ENCODE measurements at places on chromosomes 5 and 9.

GRCh38 chr5:38720554-38721361, 125.1 kb upstream of the OSMR start:
- no peak for DNase-seq

DNA sequence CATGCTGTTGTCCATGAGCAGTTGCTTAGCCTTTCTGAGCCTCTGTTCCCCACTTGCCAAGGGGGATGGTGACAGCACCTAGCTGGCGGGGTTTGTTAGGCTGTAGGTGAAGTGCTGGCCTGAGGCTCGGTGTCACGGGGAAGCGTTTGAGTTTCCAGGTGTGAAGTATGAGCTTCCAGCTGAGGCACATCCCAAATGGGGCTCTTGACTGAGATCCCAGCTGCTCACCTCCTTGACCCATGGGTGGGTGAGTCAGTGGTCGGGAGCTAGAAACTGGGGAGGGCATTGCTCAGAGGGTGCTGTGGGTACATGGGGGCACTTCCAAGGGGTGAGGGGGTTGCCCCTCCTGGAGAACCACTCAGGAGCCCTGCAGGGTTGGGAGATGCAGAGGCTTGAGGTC, 26.4 kb upstream of the RNF130 start:
- DNase-seq, result no peak

DNA sequence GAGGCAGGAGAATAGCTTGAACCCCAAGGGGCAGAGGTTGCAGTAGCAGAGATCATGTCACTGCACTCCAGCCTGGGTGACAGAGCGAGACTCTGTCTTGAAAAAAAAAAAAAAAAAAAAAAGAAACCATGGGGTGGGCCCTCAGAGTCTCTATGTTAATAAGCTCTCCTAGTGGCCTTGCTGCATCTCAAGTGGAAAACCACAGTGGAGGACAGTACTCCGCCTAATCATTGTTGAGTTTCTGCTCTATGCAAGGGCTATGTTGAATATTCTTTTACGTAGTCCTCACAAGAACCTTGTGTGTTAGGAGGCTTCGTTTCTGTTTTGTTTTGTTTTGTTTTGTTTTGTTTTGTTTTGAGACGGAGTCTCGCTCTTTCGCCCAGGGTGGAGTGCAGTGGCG, 48.9 kb downstream of the TJP2 start:
- DNase-seq, result no peak

GRCh38 chr9:136546697-136547501, 1.1 kb upstream of the NOTCH1 start:
- DNase-seq, result no peak

GRCh38 chr9:77816641-77817341, 168.7 kb upstream of the GNA14 start:
- no peak for DNase-seq

DNA sequence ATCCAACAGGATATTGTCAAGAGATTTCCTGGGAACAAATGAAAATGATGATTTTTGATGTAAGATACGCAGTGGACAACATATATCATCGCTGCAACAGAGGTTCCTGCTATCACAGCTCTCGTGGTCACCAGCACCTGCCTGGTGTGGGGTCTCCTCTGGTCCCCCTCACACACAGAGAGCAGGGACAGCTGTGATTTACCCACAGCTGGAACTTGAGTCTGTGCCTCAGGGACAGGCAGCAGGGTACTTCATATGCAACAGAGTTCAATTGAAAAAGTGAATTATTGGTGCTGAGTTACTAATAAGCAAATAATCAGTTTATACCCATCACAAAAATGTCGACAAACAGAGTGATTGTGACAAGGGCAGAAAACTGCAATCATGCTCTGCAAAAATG, 93.4 kb downstream of the LMX1B start:
- no peak for DNase-seq

- no peak for DNase-seq
Measured at GRCh38 chr5:172077664-172078425, 71.4 kb upstream of the FBXW11 start.

DNA sequence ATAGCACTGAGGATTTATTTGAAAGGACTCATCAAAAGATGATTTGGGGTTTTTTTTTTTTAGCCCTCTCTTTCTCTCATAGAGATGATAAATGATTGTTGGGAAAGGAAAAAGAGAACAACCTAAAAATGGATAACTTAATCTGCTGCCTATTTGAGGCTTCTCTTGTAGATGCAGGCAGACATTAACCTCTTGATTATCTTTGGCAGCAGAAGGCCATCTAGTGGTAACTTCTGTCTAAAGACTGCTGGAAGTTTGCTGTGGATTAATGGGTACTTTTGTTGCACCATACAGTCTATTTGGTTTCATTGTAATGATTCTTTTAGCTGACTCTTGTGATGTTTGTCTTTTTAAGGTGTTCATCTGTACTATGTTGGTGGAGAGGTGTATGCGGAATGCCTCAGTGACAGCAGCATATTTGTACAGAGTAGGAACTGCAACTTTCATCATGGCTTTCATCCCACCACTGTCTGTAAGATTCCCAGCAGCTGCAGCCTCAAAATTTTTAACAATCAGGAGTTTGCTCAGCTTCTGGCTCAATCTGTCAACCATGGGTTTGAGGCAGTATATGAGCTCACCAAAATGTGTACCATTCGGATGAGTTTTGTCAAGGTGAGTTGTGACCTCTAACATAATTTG, 18.8 kb downstream of the SMIM32 start:
- DNase-seq, result peak; percentile 50

GRCh38 chr5:79488775-79489174, 25.2 kb downstream of the HOMER1 start:
- DNase-seq, result no peak

DNA sequence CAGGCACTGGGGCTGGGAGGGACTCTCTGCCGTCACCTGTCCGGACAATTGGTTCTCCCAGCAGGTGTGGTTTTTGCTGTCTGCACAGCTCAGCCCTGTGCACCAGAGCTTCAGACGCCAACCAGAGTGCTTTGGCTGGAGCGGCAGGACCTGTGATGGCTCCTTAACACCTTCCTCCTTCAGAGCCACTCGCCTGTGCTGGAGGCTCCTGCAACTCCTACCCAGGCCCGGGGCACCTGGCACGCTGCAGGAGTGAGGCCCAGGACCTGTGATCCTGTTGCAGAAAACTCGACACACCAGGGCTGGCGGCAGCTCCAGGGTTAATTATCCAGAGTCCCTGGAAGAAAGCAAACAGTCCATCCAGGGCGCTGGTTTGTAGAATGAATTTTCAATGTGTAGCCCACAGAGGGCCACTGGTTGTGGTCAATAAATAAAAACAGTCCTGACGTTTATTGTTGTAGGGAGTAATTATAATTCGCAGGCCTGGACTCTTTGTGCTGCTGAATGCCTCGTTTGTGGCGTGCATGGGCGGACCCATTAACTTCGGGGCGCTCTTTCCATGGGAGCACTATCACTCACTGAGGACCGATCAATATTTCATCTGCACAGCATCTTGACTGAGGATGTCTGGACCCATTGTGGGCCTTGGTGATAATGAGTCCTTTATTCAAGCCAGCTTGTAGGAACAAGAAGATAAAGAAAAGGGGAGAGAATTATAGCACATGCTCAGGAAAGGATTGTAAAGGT, 339.7 kb upstream of the IRX4 start:
- no peak for DNase-seq

DNA sequence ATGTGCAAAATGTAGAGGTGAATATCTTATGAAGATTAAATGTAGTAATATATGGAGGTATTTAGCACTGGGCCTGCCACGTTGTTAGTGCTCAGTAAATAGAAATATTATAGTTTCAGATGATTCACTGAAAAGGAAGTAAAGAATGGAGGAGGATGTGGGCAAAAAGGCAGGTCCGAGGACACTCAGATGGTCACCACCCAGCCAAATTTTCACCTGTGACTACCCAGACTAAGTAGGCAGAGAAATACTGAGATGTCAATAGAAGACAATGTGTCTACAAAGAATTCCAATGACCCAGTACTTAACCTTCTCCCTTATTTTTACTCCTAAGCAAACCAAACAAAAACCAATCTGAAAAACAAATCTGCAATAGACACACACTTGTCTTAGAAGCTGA, 70.3 kb upstream of the ATP10B start:
- DNase-seq, result no peak

GRCh38 chr9:78026416-78026815, 5.2 kb downstream of the GNAQ start:
- no peak for DNase-seq

GRCh38 chr5:162990856-162991497, 446.4 kb upstream of the CCNG1 start:
- DNase-seq, result no peak

GRCh38 chr5:151085517-151086041, 4.7 kb upstream of the TNIP1 start:
- no peak for DNase-seq

DNA sequence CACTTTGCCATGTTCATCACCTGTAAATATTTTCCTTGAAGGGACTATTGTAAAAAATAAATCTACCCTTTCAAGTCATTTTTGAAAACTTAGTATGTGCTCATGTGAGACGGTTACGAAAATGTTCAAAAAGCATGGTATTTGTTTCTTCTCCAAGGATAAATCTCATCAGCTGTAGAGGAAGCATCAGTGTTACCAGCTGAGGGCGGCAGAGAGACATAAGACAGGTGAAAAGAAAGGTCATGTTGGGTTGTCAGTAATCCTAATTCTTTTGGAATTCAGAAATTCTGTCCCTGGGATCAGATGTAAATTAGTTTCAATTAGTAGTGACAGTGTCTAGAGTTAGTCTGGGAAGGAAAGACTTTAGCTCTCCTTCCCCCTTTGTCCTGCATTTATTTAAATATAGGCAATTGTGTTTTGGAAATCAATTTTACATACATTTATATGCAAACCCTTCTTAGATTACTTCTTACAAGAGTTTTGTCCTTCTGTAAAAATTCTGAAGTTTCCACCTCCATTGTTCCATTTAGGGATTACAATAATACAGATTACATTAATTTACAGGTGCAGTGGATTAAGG, 791.9 kb upstream of the CDH6 start:
- DNase-seq, result no peak

GRCh38 chr9:100803956-100804355, 224.6 kb upstream of the PLPPR1 start:
- no peak for DNase-seq

DNA sequence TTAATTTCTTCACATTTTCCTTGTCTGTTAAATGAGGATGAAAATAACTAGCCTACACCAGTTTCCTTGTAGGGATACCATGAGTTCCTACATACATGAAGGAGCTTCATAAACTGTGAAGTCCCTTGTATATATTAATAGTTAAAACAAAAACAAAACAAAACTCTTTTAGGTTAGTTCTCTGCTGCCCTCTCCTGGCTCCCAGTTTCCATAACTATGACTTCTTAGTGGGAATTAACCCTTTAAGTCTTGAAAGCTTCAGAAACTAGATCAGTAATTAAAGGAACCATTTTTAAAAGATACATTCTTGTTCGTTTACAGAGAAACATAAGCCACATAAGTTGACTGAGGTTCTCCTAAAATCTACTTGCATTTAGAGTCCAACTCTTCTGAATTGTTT, 500.0 kb upstream of the C9orf72 start:
- DNase-seq, result no peak

All from HFFc6 (cell line).